ENCODE measurements at places on chromosomes 2 and 18. TPM values are rescaled to one million over a fixed set of nuclear protein-coding genes. Genes with fewer than 3 reads are reported as not detected.

ATG16L1 gene
- total RNA-seq = 54.1 TPM

DNA sequence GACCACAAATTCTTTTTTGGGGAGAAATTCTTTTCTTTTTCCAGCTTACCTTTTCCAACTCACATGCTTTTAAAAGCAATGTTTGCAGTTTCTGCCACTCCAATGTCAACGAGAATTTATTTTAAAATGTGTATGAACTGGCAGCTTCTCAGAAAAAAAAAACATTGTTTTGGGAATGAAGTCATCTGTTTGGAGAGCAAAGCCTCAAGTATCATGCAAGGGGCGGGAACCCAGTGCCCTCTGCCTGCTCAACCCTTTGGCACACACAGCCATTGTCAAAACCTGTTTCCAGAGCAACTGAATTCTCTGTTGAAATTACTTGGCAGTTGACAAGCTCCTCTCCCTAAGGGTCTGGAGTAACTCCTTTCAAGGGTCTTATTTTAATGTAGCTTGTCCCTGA is 128.5 kb downstream of the QPCT start:
- no peak for DNase-seq

DNA sequence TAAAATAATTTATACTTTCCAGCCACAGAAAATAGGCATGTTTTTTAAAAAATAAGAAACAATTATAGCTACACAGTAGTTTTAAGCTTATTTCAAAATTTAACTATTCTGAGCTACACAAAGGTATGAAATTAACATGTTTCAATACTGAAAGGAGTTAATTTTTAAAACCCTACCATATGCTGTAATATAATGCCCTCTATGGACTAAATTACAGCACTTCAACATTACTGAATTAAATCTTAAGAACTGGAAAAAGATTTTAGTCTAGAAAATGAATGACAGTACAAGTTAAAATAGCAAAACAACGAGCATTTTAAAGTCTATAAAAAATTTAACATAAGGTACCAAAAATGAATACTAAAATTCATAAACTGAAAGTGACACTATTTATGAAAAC is 36.3 kb downstream of the RTN4 start:
- no peak for DNase-seq

DNA sequence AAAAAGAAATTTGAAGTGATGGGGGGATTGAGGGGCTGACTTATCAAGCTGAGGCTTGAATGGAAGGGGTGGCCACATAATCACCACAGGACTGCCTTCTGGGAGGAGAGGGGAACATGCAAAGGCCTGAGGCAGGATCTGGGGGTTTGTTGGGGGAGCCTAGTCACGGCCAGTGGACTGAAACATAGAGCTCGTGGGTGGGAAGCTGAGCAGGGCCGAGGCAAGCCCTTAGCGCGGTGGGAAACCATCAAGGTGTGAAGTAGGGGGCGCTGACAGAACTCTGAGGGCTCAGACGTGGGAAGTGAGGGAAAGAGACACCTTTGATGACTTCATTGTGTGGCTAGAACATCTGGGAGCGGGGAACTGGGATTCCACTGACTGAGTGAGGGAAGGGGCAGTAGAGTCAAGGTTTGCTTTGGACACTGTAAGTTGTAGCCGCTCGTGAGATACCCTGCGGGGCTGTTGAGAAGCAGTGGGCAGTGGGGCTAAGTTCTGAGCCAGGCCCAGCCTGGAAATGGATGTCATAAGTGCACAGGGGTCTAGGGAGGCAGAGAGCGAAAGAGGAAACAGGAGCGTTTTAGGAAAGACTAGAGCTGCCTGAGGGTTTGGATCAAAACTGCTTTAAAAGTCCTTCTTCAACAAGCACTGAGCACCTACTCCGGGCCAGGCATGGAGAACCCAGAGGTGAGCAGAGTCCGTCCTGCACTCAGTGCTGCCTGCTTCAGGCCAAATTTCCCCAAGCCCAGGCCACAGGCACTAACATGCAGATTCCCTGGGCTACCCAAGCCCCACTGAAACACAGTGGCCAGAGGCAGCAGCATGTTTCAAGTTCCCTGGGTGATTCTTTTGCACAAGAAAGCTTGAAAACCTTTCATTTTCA is 686 bp upstream of the SNORC start:
- DNase-seq = no peak

GRCh38 chr2:171095014-171095582 is 65.6 kb downstream of the TLK1 start:
- DNase-seq = no peak

GRCh38 chr2:85935170-85935745 is 46.5 kb upstream of the ST3GAL5 start:
- DNase-seq = no peak

SAG gene
- total RNA-seq = not detected

- DNase-seq = no peak
These were observed 44.8 kb upstream of the OTOF start for GRCh38 chr2:26522751-26523171.

DNA sequence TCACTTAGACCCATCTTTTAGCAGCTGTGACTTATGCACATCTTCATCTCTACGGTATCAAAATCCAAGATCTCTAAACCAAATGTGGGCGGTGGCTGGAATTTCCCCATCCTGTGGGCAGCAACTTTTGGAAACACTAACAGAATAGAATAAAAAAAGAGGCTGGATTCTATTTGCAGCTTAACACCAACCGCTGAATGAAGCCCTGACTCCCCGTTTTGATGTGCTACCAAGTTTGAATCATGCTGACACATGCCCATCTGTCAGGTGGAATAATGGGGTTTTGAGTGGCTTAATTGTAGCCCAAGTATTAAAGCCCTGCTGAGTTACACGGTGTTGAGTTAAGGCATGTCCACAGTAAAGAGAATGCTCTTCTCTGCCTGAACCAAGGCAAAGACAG is 165.2 kb downstream of the MTCL1 start:
- DNase-seq = no peak

DNA sequence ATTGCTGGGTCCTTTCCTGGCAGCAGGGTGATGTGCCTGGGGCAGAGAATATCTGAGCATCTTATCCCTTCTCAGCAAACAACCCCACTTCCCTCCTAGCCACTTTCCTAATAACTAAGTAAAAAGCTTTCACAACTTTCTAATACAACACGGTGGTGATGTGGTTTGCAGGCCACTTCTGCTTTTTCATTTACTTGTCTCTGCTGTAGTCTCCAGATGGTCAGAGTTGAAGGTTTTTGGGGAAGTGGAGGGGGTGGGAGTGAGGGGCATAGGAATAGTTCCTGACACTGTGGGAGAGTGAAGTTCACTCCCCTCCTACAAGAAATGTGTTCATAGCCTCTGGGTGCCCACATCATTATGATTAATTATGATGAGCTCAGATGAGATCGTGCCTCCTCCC is 11.6 kb downstream of the OXER1 start:
- DNase-seq = no peak

- no peak for DNase-seq
These were observed 33.8 kb downstream of the SDC1 start for GRCh38 chr2:20190876-20191713.

DNA sequence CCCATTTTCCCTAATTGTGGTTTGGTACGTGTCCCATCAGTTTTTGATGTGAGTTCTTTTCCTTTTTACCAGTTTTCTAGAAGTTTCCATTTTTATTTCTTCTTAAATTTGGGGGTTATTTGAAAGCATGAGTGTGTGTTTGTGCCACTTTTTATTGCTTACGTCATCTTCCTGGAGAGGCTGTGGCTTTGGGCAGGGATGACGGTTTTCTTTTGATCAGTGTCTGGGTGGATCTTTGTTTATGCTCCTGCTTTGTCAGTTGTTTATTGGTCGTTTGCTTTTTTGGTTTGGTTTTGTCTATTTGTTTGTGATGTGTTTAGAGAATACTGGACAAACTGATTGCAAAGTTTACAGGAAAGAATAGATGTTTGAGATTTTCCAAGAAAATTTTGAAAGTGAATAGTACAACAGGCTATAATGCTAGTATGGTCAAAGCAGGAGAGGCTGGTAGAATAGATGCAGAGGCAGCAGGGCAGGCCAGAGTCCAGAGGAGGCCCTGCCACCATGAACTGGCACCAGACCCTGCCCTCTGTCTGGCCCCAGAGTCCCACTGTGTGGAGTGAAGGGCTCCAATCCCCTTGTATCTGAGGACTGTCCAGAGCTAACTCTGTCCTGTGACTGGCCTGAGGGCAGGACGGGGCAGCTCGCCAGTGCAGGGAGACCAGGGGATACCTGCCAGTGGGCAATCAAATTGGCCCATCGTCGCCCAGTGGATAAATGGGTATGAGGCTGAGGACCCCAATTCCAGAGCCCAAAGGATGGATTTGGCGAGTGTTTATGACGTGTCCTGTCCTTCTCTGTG is 23.4 kb upstream of the SNED1 start:
- no peak for DNase-seq

ZNF804A gene
- not detected for total RNA-seq

GRCh38 chr2:174594456-174594855 is 3.1 kb downstream of the WIPF1 start:
- DNase-seq = no peak

EPC2 gene
- 17.2 TPM for total RNA-seq

DNA sequence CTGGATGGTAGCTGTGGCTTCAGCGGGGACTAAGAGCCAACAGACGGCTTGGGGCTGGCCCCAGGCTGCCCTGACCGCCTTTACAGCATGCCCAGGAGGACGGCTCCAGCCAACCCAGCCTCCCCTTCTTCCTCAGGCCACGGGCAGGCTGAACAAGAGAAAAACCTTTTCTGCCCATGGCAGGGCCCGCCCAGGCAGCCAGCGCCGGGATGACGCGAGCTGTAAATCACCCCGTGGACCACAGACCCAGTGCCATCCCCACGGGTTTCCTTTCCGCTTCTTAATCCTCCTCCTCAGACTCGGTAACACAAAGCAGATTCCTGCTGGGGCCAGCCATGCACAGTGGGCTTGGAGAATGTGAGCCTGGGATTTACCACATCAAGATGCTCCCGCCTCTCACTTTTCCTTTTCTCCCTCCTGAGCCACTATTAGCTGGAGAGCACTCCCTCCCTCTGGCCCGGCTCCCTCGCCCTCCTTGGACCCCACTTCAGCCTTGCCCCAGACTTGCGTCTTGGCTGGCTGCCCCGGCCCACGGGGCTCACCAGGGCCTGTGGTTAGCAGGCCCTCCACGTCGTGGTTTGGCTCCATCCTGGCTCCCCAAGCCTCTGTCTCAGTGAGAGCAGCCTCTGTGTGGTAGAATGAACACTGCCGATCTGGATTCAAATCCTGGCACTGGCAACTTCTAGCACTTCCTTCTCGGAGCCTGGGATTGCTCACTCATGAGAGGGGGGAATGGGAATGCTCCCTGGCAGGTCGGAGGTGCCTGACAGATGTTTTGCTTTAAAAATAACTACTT is 31.4 kb downstream of the ATOH8 start:
- DNase-seq = no peak

DNA sequence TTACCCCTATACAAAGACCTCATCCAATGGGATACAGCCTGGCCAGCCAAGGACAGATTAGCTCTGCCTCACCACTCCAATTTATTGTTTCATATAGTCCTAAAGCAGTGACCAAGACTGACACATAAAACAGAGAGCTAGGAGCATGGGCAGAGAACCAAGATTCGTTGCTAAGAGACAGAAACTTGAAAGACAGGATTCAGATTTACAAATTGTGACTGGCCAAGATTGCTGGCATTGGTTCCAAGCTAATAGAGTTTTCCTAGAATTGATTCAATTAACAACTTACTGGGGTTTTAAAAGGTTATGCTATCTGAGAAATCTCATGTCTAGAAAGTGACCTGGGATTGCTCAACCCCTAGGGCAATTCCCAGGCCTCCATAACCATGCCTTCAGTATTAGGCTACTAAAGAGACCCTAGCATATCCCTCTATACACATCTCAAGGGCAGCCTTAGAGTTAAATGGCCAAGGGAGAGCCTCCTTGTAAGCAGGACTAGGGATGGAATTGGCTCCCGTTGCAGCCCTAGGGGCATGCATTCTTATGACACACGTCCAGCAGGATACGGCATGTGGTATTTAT is 75.6 kb downstream of the ICOS start:
- no peak for DNase-seq

DNA sequence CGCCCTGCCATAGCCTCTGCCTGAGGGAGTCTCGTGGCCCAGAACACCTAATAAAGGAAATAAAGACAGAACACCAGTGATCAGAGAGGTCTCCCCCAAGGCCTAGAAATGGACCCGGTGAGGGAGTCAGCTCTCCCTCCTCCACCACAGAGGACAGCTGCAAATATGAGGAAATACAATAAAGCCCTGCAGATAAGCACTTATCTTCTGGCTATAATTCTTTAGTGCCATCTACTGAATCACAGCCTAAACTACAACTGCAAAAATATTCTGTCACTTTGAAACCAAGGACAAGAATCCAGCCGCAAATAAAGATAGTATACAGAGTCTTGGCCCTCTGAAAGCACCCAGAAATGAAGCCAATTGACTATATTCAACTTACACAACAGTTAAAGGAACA is 42.4 kb upstream of the TACR1 start:
- no peak for DNase-seq

- no peak for DNase-seq
These were observed 34.5 kb upstream of the CSRNP3 start for GRCh38 chr2:165434865-165435496.

- no peak for DNase-seq
These were observed 47.8 kb downstream of the TEX51 start for GRCh38 chr2:126946318-126947102.

GRCh38 chr2:17851731-17852585 is 26.5 kb upstream of the KCNS3 start:
- DNase-seq = peak; percentile 14

GRCh38 chr2:84971510-84972206 is 697 bp downstream of the KCMF1 start:
- DNase-seq = no peak

C1GALT1C1L gene
- total RNA-seq = 1.2 TPM

- no peak for DNase-seq
These were observed 152.5 kb upstream of the PKDCC start for GRCh38 chr2:41895334-41895664.

C2orf78 gene
- not detected for total RNA-seq

CAPN14 gene
- 0.58 TPM for total RNA-seq

GRCh38 chr2:42652086-42652485 is 83.7 kb downstream of the MTA3 start:
- no peak for DNase-seq

REG1B gene
- not detected for total RNA-seq

All from kidney epithelial cell (primary cell).